Esophagus mucosa (tissue), 1 donor: ENCODE measurements at places on chromosomes 4 and X. TPM values are rescaled to one million over a fixed set of nuclear protein-coding genes. Genes with fewer than 3 reads are reported as not detected.

DNA sequence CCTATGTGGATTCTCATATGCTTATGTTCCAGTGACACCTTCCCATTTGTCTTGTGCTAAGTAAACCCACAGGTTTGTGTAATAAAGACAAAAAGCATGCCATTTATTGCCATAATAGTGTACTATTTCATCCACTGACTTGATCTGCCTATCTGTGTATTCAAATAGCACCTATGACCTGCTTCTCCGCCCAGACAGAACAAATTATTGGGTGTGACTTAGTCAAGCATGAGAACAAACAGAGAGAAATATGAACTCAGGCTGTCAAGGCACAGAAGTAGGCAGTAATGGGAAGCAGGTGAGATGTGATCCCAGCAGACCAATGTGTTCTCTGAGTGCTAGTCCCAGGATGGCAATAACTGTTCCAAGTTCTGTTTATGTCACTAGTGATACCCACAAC lies 25.4 kb downstream of the ELOVL6 start:
- peak; percentile 68 for ATAC-seq

DNA sequence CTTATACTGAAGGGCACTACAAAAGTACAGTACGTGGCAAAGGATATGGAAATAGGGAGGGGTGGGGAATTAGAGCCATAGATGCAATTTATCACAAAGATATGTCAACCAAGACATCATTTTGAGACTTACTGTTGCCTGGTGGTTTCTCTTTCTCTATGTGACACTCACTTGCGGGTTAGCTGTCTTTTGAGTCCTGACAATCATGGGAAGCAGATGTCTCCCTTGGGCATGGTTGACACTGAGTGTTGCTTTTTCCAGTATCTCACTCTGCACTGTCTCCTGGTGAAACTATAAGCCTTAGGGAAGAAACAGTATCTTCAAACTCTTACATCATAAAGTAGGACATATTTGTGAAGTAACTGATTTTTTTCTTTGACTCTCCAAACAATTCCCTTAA lies 383.5 kb upstream of the LCORL start:
- no peak for ATAC-seq

- peak; percentile 99 for ATAC-seq
Observed at GRCh38 chr4:118417325-118417724, 64.5 kb upstream of the PRSS12 start.

DNA sequence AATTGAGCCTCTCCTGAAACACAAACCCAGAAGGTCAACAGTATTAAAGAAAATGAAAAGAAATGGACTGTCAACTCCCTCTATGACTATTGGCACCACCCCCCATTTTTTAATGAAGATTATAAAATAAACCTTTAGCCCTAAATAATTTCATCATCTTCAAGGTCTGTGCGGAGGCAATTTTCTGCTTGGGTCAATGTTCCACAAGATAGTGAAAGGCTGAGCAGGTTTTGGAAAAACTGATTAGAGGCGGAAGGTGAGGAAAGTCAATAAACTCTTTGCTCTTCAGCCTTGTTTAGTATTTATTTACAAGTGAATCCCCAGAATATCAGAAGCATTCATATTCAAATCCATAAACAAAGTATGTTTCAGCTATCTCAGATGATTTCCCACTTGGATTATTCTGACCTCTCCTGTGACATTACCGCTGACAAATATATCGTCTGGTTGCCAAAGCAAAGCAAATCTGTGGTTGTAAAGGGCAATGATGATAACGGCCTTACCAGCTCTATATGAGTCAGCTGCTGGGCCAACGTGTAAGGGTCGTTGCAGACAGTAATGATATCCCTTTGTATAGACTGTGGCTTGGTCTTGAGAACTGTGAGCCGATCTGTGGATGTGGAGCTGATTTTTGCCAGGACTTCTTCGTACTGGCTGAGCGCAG lies 24.0 kb downstream of the RASGEF1B start:
- ATAC-seq = no peak

DNA sequence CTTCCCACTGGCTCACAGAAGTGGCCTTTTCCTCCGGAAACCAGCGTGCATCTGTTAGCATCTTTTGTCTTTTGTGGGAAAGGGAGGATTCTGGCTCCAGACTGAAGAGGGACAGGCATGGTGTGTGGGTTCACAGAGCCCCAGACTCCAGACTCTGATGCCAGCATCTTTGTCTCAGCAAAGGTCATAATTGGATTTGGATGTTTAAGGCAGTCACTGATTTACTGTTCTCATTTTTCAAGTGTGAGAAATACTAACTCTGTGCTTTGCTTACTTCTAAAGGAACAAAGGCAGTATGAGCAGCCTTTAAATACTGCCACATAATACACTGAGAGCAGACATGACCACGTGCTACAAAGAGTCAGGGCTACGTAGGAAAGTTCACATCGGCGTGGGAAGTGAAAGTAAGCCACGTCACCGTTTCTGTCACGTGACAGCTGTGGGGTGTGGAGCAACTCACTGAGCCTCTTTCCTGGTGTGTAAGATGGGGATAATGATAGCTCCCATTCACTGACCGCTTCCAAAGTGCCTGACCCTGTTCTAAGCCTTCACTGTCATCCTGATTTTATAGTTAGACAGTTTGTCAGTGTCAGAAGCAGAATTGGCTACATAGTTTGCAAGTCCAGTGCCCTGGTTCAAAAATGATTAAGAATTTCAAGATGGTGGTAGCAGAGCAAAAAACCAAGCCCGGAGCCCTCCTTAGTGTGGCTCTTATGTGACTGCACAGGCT lies 24.8 kb upstream of the TMSB4X start:
- ATAC-seq = peak; percentile 83

GRCh38 chr4:94214703-94215319 lies 7.1 kb downstream of the SMARCAD1 start:
- no peak for ATAC-seq

GRCh38 chrX:107823042-107823441 lies 2.6 kb upstream of the MID2 start:
- peak; percentile 54 for ATAC-seq

GRCh38 chr4:82584931-82585330 lies 23.1 kb upstream of the TMEM150C start:
- no peak for ATAC-seq

GRCh38 chrX:44873415-44874276 lies 658 bp downstream of the KDM6A start:
- ATAC-seq = peak; percentile 46

DNA sequence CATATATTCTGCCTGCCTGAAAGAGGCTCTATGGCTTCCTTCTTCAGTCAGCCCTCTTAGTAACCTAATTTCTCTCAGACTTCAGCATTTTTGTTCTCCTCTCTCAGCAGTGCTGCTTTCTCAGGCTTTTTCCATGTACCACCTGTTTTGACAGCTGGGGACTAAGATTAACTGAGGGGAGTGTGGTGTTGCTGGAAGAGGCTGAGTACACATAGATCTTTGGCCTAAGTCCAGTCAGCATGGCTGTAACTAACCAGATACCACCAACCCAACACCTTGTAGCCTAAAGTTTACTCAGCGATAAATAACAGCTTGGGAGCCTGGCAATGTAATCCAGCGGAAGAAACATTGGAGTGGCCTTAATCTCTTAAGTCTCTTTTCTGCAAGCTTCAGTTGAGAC lies 85.5 kb downstream of the RTL3 start:
- ATAC-seq = no peak

GRCh38 chr4:165606465-165607205 lies 227.8 kb downstream of the CPE start:
- no peak for ATAC-seq

- ATAC-seq = no peak
Observed at GRCh38 chr4:152073351-152074087, 312.7 kb upstream of the GATB start.

- ATAC-seq = no peak
Observed at GRCh38 chrX:138765051-138765450, 53.5 kb upstream of the FGF13 start.

- ATAC-seq = no peak
Observed at GRCh38 chr4:152581536-152582160, 45.8 kb upstream of the FBXW7 start.

DNA sequence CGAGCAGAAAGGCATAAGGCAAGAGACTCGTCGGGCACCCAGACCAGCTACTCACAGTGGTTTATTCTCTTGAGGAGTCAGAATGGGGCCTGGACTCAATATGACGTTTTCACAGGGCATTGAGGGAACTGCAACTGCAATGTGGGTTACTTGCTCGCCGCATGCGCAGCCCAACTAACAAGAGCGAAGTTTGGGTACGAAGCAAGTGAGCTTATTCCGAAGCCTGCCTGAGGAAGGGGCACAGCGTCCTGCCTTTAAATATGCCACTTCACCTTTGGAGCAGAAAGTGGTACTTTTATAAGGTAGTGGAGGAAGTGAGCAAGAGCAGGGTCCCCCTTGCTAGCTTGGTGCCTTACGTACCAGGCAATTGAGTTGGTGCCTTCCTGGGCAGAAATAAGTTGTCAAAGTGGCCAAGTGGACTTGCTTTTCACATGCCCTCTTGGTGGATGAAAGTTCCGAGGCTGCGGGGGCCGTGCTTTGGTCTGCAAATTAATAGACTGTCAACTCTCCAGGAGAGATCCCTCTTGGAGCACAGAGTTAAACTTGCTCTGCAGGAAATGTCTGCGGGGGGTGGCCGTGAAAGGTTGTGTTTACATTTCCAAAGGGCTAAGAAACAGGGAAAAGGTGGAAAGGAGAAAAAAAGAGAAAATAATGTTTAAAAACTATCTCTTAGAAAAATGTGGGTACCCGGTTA lies 480.4 kb downstream of the TRIML1 start:
- ATAC-seq = no peak

GRCh38 chr4:174005422-174005821 lies 278.0 kb downstream of the FBXO8 start:
- ATAC-seq = no peak

GRCh38 chr4:152709675-152710438 lies 30.1 kb upstream of the TMEM154 start:
- ATAC-seq = peak; percentile 93

- ATAC-seq = no peak
Observed at GRCh38 chr4:136392576-136392975, 1139.7 kb downstream of the PCDH18 start.

DNA sequence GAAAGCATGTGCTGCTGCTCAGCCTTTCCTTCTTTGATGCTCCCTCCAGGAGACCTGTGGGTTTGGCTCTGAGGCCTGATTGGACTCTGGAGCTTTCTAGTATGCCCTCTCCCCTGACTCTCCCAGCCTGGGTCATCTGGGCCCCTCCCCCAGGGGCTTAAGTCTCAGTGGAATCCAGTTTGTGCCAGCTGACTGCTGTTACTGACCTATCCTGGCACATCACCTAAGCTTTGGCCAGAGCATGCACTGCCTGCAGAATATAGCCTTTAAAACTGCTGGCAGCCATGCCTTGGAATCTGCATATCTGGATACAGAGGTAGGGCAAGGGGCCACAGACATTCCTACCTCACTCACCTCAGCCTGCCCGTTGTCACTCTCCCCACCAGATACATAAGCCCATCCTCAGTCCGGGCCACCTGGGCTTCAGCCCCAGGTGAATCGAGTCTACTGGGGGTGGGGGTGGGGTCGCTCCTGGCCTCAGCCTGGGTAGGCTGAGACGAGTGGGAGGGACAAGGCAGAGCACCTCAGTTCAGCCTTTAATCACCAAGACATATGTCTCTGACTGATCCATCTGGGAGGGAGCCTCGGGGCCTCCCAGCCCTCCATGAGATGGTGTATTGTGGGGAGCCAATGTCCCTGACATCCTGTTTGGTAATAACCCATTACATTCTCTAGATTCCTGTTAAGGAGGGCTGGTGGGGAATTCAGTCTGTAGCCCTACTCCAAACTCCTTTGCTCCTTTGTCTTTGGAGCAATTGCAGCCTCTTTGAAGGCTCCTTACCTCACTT lies 61.2 kb downstream of the STARD8 start:
- ATAC-seq = no peak

- no peak for ATAC-seq
Observed at GRCh38 chrX:138897621-138898492, 186.3 kb upstream of the FGF13 start.

DNA sequence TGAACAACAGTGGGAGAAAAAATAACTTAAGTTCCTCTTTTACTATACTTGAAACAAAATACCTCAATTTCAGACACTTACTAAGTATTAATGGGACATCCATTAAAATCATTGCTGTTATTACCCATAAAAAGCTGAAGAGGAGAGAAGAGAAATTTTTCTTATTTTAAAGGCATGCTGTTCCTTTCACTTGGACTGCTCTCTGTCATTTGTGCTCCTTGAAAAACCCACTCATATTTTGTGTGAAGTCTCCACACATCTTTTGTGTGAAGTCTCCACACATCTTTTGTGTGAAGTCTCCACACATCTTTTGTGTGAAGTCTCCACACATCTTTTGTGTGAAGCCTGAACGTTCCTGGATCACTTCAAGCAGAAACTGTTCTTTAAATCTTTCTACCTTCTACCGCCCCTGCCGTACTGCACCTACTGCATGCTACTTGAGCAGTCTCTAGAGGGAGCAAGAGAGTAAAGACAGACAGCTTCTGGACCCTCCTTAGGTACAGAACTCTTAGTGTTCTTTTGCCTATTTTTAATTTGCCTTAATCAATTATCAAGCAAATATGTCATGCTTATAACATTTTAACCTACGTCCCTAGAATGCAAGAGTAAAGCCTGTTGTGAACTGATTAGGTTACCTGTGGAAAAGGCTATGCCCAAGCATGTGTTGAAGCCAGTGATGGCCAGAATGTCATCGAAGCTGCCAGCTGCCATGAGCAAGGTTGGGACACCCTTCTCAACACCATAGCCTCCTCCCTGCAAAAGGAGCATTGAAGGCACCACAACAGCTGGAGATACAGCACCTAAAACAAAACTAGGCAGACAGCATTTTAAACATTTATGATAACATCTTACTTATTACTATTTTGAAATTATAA lies 27.1 kb upstream of the SLC9B1 start:
- ATAC-seq = peak; percentile 61

DNA sequence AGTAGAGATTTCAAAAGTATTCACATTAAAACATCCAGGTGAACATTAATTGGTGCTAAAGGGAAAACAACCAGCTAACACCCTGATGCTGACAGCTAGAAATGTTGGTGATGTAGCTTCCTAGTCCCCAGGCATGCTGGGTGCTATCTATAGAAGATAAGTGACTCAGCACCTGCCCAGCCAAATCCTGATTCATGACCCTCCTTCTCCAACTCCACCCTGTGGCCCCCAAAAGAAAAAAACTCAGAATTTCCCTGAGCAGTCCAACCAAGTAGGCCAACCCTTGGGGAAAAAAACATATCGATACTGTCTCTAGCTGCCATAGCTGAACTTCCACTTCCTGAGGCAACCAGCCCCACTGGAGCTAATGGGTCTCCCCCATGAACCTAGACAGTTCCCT lies 197.6 kb upstream of the KLF3 start:
- no peak for ATAC-seq

HAND2 gene
- 0.08 TPM for total RNA-seq

ANXA10 gene
- not detected for total RNA-seq

PLK4 gene
- total RNA-seq = 10.5 TPM

CXCL8 gene
- total RNA-seq = 3.2 TPM

ERCC6L gene
- total RNA-seq = 2.9 TPM

NCAPG gene
- total RNA-seq = 13.3 TPM

NR0B1 gene
- total RNA-seq = not detected

GPR82 gene
- 0.12 TPM for total RNA-seq

HSFX3 gene
- total RNA-seq = not detected

BCORL1 gene
- 2.6 TPM for total RNA-seq

USP17L26 gene
- total RNA-seq = not detected

FAT1 gene
- 86.4 TPM for total RNA-seq

TREX2 gene
- total RNA-seq = 2.0 TPM

SOD3 gene
- total RNA-seq = 3.4 TPM

EXOC1L gene
- total RNA-seq = not detected

NUDT11 gene
- total RNA-seq = 0.96 TPM
